ENCODE measurements at places on chromosomes 7 and 10.
A peak's percentile ranks its signal among the peaks of the same experiment; 100 is the strongest.

GRCh38 chr10:86365346-86366032 is 1.1 kb downstream of the GRID1 start:
- H3K27me3 ChIP-seq: peaks cover 34% of the 10 kb centered on the region
- peaks cover 40% of the 10 kb centered on the region for H3K4me1 ChIP-seq
- no peak overlapping the region for H3K27ac ChIP-seq
- peak overlapping the region; percentile 73 for H3K4me3 ChIP-seq
- H3K36me3 ChIP-seq: no peaks in the 10 kb centered on the region

- H3K36me3 ChIP-seq: no peaks in the 10 kb centered on the region
- peak; percentile 88 for DNase-seq
- no peaks in the 10 kb centered on the region for H3K27me3 ChIP-seq
- peaks cover 13% of the 10 kb centered on the region for H3K4me1 ChIP-seq
These were observed 190.8 kb downstream of the MLLT10 start for GRCh38 chr10:21724687-21725367.

GRCh38 chr10:34295142-34295548 is 520.0 kb downstream of the PARD3 start:
- H3K4me3 ChIP-seq: no peak overlapping the region
- no peaks in the 10 kb centered on the region for H3K27me3 ChIP-seq
- H3K36me3 ChIP-seq: no peaks in the 10 kb centered on the region
- DNase-seq: no peak
- H3K4me1 ChIP-seq: peaks cover 12% of the 10 kb centered on the region

DNA sequence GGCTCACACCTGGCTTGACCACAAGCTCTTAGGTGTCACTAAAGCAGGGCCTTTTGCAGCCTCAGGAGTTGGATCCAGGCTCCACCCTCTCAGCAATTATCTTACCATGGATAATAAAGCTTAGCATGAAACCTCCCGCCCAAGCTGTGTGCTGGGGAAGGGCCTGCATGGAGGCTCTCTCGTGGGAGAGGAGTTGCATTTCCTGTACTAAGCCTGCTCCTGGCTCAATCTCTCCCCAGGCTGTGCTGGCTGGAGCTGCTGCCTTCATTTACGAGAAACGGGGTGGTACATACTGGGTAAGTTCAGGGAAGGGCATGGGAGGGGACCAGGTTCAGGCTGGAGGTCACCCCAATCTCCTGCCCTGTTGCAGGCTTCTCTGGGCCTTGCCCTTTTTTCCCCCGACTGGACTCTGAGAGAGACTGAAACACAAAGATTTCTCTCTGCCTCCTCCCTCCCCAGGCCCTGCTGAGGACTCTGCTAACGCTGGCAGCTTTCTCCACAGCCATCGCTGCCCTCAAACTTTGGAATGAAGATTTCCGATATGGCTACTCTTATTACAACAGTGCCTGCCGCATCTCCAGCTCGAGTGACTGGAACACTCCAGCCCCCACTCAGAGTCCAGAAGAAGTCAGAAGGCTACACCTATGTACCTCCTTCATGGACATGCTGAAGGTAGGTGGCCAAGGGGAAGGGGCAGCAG is 2.7 kb downstream of the TMEM176A start:
- no peak overlapping the region for H3K4me3 ChIP-seq
- no peak overlapping the region for H3K27ac ChIP-seq
- no peaks in the 10 kb centered on the region for H3K4me1 ChIP-seq
- H3K27me3 ChIP-seq: peaks cover 37% of the 10 kb centered on the region
- no peak for DNase-seq

GRCh38 chr7:25559581-25560367 is 331.5 kb upstream of the NPVF start:
- no peaks in the 10 kb centered on the region for H3K36me3 ChIP-seq
- no peaks in the 10 kb centered on the region for H3K4me1 ChIP-seq
- no peak overlapping the region for H3K4me3 ChIP-seq
- H3K27me3 ChIP-seq: no peaks in the 10 kb centered on the region
- DNase-seq: no peak
- no peak overlapping the region for H3K27ac ChIP-seq

DNA sequence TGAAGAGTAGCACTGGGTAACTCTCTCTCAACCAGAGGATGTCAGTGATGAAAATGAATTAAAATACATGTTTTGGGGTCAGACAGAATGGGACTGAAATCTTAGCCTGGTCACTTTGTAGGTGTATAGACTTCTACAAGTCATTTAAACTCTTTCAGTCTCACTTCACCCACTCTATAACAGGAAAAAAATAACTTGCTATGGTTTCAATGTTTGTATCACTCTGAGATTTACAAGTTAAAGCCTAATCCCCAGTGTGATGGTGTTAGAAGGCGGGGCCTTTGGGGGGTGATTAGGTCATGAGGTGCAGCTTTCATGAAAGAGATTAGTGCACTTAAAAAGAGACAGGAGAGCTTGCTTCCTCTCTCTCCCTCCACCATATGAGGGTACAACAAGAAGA is 134.8 kb downstream of the INHBA start:
- H3K4me3 ChIP-seq: no peak overlapping the region
- no peak overlapping the region for H3K27ac ChIP-seq
- DNase-seq: no peak

DNA sequence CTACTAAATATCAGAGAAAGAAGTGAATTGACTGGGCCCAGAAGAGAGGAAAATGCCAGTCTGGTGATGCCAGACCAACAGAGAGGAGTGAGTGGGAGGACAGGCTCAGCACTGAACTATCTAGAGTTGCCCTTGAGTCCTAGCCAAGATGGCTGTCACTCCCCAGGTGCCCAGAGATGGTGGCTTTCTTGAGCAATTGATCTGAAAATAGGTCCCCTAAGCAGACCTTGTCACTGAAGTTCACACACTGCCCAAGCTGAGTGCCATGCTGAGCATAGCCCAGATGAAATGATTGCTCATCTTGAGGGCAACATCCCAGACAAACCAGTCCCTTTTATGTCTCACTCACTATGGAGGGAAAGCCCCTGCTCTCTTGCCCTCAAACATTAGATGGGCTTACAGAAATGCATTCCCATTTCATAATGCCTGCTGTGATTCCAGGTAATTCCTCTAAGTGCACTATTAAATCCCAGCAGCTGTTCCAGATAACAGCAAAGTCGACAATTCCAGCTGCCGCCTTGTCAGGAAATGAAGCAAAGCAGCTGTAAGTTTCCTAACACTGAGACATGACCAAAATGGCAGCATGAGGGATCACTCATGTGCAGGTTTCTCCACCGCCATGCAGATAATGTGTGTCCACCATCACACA is 329.4 kb downstream of the KCNMA1 start:
- no peaks in the 10 kb centered on the region for H3K4me1 ChIP-seq
- no peak for DNase-seq
- H3K4me3 ChIP-seq: no peak overlapping the region
- no peak overlapping the region for H3K27ac ChIP-seq
- no peaks in the 10 kb centered on the region for H3K27me3 ChIP-seq

DNA sequence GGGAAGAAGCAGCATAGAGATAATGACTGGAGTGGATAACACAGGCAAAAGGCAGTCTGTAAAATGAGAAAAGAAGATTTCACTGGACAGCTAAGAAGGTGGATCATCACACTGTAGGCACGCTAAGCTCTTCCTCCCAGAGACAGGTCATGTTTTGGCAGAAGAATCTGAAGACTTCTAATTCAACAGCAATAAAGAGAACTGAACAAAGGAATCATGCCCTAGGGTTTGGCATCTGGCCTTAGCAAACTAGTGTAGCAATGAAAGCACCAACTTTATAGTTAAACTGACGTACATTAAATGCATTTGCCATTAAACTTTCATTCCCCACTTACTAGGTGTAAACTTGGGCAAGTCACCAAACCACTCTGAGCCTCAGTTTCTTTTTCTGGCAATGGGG is 84.4 kb upstream of the SEM1 start:
- no peak overlapping the region for H3K27ac ChIP-seq
- H3K4me1 ChIP-seq: no peaks in the 10 kb centered on the region
- DNase-seq: no peak
- no peaks in the 10 kb centered on the region for H3K36me3 ChIP-seq
- H3K4me3 ChIP-seq: no peak overlapping the region

DNA sequence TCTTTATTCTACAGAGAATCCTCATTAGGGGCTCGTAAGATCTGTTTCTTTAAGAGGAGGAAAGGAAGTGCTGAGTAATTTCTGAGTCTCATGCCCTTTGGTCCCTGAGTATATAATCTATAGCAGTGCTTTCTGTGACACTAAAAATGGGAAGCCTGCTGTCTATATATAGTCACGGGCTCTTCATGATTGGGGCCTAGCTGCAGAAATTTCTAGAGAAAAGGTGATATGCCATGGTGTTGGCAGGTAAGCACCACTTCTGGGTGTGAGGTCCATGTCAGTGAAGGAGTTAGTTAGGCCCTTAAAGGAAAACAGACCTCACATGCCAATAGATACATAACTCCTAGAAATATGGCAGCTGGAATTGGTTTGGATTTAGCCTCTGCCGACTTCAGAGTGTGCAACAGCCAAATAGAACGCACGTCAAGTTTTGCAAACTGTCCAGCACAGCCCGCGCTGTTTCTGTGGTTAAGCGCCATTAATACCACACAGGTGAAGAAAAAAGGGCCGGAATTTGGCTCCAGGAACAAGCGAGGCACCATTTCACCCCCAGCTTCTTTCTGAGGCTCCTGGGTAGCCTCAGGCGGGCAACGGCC is 123.2 kb downstream of the TACC2 start:
- H3K4me1 ChIP-seq: no peaks in the 10 kb centered on the region
- H3K27ac ChIP-seq: peak overlapping the region; percentile 100
- peak overlapping the region; percentile 83 for H3K4me3 ChIP-seq

- H3K36me3 ChIP-seq: no peaks in the 10 kb centered on the region
- no peak for DNase-seq
- H3K27me3 ChIP-seq: no peaks in the 10 kb centered on the region
- no peak overlapping the region for H3K27ac ChIP-seq
These were observed 10.9 kb upstream of the MGAM2 start for GRCh38 chr7:142100634-142101033.

DNA sequence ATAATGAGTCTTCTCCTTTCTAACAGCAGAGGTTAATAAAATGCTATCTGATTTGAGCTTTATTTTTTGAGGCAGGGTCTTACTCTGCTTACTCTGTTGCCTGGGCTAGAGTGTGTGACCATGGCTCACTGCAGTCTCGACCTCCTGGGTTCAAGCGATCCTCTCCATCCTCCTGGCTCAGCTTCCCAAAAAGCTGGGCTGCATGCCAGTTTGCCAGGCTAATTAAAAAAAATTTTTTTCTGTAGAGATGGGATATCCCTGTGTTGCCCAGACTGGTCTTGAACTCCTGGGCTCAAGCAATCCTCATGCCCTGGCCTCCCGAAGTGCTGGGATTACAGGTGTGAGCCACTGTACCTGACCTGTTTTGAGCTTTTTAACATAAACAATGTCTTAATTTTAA is 56.7 kb downstream of the SCD start:
- H3K27ac ChIP-seq: no peak overlapping the region
- no peaks in the 10 kb centered on the region for H3K36me3 ChIP-seq
- DNase-seq: no peak
- no peaks in the 10 kb centered on the region for H3K4me1 ChIP-seq
- no peak overlapping the region for H3K4me3 ChIP-seq

- H3K27me3 ChIP-seq: no peaks in the 10 kb centered on the region
- no peak for DNase-seq
- no peaks in the 10 kb centered on the region for H3K36me3 ChIP-seq
- H3K4me1 ChIP-seq: no peaks in the 10 kb centered on the region
These were observed 63.1 kb downstream of the BLNK start for GRCh38 chr10:96208271-96208670.

- H3K27ac ChIP-seq: no peak overlapping the region
- peaks cover 15% of the 10 kb centered on the region for H3K36me3 ChIP-seq
- no peaks in the 10 kb centered on the region for H3K27me3 ChIP-seq
- peaks cover under 1% of the 10 kb centered on the region for H3K4me1 ChIP-seq
- H3K4me3 ChIP-seq: no peak overlapping the region
These were observed 92.1 kb downstream of the GRB10 start for GRCh38 chr7:50690541-50691011.

DNA sequence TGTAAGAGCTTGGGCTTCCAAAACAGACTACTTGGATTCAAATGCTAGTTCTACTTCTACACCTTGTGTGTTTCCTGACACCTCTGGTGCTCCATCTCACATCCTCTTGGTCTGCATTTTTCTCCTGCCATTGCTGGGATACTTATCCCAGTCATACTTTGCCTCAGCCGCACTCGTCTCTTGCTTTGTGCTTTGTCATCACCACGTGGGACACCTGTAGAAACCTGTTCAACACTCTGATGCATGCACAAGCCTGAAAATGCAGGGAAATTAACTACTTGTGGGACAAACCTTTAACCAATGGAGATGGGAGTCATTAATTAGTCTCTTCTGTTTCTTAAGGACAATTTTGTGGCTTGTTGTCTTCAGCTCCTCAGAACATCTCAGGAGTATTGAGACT is 94.2 kb upstream of the PHYHIPL start:
- no peak for DNase-seq
- H3K27ac ChIP-seq: no peak overlapping the region
- no peaks in the 10 kb centered on the region for H3K36me3 ChIP-seq
- no peaks in the 10 kb centered on the region for H3K27me3 ChIP-seq

DNA sequence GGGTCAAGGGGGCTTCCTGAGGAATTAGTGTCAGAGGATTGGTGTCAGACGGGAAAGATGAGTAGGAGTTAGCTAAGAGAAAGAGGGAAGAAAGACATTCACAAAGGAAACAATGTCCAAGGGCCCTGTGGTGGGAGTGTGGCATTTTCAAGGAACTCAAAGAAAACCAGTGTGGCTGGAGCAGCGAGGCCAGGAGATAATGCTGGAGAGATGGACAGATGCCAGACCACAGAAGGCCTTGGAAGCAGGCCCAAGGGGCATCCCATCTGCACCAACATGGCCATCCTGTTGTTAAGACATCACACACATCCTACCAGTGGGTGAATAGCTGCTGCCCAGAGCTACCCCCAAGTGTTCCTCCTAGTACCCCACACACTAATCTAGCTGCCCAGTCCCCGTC is 36.1 kb upstream of the CUL1 start:
- no peak overlapping the region for H3K4me3 ChIP-seq
- H3K27me3 ChIP-seq: no peaks in the 10 kb centered on the region
- H3K36me3 ChIP-seq: no peaks in the 10 kb centered on the region
- DNase-seq: no peak
- no peaks in the 10 kb centered on the region for H3K4me1 ChIP-seq

DNA sequence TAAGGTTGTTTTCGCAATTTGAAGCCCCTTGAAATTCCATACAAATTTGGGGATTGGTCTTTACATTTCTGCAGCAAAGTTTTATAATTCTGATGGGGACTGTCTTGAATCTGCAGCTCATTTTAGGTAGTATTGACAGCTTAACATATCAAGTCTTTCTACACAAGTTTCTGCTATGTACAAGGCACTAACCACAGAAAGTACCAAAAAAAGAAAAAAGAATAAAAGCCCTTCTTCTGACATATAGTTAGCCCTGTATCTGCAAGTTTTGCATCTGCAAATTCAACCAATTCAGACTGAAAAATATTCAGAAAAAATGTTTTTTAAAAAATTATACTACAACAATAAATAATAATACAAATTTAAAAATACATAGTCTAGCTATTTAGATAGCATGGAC is 15.3 kb downstream of the POT1 start:
- DNase-seq: no peak
- H3K27me3 ChIP-seq: no peaks in the 10 kb centered on the region
- H3K4me3 ChIP-seq: no peak overlapping the region
- no peaks in the 10 kb centered on the region for H3K4me1 ChIP-seq
- H3K36me3 ChIP-seq: no peaks in the 10 kb centered on the region
